ENCODE measurements at places on chromosomes 13 and 19.

- no peak for DNase-seq
These were observed 9.3 kb upstream of the SYT5 start for GRCh38 chr19:55189403-55189835.

GRCh38 chr19:32173836-32174235 is 171.6 kb upstream of the ZNF507 start:
- no peak for DNase-seq

- no peak for DNase-seq
These were observed 38.0 kb downstream of the STK24 start for GRCh38 chr13:98538876-98539275.

- no peak for DNase-seq
These were observed 4.6 kb downstream of the LRRC4B start for GRCh38 chr19:50563597-50563996.

DNA sequence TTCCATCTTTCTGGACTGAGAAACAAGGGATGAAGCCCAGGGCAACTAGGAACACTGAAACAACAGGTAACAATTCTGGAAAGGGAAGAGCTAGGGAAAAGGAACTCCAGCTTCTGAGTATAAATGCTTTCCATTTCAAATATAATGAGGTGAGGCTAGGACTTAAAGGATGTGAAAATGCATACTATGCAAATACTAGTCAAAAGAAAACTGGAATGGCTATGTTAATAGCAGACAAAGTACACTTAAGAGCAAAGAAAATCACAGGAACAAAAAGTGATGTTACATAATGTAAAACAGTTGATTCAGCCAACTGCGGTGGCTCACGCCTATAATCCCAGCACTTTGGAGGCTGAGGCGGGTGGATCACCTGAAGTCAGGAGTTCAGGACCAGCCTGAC is 6.2 kb downstream of the SIGLEC14 start:
- no peak for DNase-seq

GRCh38 chr19:9528757-9529336 is 9.6 kb downstream of the ZNF426 start:
- DNase-seq = no peak

DNA sequence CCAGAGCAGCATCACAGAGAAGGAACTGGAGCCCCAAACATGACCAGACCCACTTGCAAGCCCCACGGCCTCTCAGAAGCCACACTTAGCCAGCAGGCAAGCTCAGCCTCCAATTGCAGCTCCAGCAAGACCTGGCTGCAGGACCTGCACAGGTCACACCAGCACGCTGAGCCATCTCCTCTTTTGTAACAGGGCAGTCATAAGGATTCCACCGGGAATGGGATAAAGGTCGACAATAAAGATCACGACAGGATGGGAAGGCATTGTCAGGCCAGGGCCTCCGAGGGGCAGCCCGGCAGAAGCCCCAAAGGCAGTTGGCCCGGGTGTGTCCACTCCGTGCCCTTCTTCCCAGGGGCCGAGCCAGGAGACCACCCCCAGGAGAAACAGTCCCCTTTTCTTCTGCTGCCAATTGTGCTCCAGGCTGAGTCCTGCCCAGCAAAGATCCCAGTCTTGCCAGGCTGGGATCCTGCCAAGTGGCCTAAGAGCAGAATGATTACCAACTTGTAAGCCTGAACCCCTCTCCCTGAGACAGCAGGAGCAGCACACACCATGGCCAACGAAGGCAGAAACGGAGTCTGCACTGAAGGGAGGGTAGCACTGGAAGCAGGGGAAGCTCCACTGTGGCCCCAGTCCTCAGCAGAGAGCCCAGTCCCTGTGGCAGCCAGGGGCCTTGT is 12.5 kb downstream of the PEPD start:
- no peak for DNase-seq

- DNase-seq = no peak
These were observed 459.4 kb downstream of the FOXO1 start for GRCh38 chr13:40207001-40207478.

DNA sequence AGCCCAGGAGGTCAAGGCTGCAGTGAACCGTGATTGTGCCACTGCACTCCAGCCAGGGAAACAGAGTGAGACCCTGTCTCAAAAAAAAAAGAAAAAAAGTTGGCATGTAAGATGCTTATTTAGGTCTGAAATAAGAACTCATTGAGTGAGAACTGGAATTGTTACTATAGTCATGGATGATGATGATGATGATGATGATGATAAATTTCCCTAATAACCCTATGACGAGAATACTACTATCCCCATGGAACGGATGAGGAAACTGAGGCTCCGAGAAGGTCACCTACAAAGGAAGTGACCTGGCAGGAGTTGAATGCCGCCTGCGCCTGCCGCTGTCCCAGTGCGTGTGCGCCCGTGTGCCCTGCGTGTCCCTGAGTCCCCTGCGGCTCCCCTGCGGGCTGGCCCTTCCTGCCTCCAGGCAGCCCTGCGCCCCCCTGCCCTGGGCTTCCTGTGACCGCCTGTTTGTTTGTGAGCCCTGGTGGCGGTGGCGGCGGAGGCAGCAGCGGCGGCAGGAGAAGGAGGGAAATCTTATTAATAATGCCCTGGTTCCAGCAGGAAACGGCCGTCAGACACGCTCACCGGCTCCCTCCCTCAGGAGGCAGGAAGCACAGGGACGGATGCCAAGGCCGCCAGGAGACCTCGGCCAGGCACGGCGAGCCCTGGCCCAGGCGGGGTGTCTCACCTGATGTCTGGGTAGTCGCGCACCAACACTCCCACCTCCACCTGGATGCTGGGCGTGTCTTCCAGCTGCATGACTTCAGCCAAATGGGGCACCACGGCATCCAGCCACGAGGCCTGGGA is 29.6 kb downstream of the EXOC3L2 start:
- DNase-seq = peak; percentile 47

GRCh38 chr13:108551674-108552073 is 77.7 kb upstream of the MYO16 start:
- DNase-seq = no peak

Measured in neural progenitor cell (in vitro differentiated cells).